ENCODE measurements at places on chromosomes 1 and 21. TPM values are rescaled to one million over a fixed set of nuclear protein-coding genes. Genes with fewer than 3 reads are reported as not detected.

DNA sequence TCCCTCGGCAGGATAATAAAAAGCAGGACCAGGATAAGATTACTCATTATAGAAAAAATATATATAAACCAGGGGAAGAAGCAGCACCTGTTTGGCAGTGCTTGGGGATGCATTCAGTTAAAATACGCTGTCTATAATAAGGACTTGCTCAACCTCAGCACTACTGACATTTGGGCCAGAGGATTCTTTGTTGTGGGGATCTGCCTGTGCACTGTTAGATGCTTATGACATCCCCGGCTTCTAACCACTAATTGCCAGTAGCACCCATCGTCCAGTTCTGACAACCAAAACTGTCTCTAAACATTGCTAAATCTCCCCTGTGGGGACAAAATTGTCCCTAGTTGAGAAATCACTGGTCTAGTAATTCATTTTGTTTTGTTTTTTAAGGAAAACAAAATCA lies 242.1 kb downstream of the SLC45A1 start:
- DNase-seq: no peak

DNA sequence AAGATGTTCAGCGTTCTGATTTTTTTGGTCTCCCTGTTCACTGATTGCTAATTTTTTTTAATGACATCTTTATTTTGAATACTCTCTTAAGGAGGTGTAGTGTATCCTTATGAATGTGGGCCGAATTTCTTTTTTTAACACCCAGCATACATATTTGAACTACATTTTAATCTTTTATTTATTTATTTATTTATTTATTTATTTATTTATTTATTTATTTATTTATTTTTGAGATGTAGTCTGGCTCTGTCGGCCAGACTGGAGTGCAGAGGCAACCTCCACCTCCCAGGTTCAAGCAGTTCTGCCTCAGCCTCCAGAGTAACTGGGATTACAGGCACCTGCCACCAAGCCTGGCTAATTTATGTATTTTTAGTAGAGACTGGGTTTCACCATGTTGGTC lies 15.1 kb downstream of the ZBTB8A start:
- DNase-seq: no peak

GRCh38 chr1:15384301-15384901 lies 25.3 kb upstream of the EFHD2 start:
- no peak for DNase-seq

GRCh38 chr21:29121759-29122158 lies 8.7 kb upstream of the MAP3K7CL start:
- DNase-seq: no peak

- DNase-seq: peak; percentile 77
Observed at GRCh38 chr1:45359882-45360513, 19.8 kb upstream of the MUTYH start.

GRCh38 chr1:226786550-226786949 lies 47.5 kb upstream of the ITPKB start:
- no peak for DNase-seq

- no peak for DNase-seq
Observed at GRCh38 chr21:27622631-27623030, 655.7 kb upstream of the ADAMTS5 start.

DNA sequence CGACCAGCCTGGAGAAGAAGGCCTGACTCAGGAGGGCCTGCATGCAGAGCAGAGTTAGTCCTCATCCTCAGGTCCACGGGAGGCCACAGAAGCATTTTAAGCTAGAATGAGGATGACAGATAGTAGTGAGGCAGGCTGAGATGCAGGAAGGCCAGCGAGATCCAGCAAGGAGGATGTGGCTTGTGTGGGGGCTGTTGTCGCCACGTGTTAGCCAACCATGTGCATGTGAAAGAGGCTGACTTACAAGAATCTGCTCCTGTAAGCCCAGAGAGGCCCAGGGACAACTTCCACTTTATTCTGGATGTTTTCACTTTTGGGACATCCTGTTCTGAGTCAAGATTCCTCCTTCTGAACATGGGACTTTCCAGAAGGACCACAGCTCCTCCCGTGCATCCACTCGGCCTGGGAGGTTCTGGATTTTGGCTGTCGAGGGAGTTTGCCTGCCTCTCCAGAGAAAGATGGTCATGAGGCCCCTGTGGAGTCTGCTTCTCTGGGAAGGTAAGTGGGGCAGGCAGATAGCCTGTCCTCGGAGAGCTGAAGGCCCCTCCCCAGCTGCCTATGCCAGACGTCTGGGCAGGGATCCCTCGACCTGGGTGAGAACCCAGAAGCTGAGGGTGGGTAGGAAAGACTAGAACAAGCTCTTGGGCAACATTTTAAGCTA lies at the start of gene SLAMF8:
SLAMF8 (plus strand) TSS at position 433 of the 661 bp plus-strand sequence; CDS start at position 459, 26 bp downstream.
- DNase-seq: no peak

Gene C1orf141
- total RNA-seq: not detected

Gene VSIG8
- not detected for total RNA-seq

DNA sequence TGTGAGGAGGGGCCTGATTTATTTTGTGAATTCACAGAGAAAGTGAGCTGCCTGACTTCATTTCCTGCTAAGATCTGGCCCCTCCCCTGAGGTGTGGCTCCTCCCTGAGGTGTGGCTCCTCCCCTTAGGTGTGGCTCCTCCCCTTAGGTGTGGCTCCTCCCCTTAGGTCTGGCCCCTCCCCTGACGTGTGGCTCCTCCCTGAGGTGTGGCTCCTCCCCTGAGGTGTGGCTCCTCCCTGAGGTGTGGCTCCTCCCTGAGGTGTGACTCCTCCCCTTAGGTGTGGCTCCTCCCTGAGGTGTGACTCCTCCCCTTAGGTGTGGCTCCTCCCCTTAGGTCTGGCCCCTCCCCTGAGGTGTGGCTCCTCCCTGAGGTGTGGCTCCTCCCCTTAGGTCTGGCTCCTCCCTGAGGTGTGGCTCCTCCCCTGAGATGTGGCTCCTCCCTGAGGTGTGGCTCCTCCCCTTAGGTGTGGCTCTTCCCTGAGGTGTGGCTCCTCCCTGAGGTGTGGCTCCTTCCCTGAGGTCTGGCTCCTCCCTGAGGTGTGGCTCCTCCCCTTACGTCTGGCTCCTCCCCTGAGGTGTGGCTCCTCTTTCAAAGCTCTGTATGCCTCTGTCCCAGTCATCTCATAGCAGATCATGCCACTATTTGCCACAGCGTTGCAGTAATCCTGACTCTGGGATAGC lies 26.9 kb upstream of the LRRC3 start:
- no peak for DNase-seq
